ENCODE measurements at places on chromosomes 6 and 20.

DNA sequence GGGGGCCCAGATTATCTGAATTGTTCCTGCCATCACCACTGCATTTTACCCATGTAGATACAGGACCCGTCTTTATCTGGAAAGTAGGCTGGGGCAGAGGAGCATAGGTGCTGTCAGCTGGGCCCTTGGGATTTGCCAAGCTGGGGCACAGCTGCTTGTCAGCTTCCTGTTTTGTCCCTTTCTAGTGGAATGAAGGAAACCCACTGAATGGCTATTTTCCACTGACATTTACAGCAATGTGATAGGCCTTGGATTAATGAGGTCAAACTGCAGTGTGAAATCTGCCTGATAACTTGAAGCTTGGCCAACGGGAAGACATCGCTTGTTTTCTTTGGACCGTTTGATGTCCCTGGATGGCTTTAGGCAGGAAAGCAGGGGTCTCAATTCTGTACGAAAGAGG, 6.7 kb downstream of the PPP1R16B start:
- no peak for DNase-seq

DNA sequence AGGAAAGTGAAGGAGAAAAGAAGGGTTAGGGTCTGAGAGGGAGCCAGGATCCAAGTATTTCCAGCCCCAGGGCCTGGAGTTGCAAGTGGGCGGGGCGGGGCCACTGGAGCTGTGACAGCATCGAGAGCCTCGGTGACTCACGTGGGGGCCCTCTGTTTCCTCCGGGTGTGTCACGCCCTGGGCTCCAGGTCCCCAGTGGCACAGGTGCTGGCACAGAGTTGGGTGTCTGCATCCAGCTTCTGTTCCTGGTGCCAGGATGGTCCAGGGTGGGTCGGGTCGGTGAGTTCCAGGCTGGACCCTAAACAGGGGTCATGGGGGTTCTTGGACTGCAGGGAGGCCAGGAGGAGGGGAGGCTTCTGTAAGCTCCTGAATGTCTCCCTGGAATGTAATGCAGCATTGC, 16.7 kb downstream of the RAET1L start:
- no peak for DNase-seq

DNA sequence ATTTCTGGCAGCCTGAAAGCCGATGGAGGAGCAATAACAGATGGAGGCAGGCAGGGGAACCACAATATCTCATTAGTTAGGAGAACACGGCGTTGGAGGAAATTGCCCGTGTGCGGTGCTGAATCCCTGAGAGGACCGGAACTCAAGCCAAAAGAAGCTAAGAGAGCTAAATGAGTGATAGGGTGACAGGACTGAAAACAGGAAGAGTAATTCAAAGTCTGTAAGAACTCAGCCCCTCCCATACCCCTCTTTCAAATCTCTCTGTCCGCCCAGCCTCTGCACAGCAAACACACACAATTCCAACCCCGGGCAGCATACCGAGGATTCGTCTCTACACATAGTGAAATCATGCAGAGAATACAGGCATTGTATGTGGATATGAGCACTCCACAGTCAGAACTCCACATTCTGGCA, 2.6 kb upstream of the IPCEF1 start:
- DNase-seq: no peak

DNA sequence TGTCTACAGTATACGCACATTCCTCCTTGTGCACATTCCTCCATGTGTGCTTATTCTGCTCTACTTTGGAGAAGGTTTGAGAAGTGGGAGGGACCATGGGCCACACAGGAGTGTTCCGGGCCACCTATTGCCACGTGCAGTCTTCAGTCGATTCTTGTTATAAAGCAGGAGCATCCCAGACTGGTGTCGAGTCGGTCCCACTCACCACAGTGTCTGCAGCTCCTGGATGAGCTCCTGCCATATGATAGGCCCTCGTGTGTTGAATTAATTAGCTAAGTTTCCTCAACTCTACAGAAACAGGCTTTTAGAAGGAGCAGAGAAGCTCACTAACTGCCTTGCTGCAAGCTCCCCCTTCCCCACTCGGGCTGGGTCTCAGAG, 22.6 kb downstream of the ENTPD6 start:
- no peak for DNase-seq

DNA sequence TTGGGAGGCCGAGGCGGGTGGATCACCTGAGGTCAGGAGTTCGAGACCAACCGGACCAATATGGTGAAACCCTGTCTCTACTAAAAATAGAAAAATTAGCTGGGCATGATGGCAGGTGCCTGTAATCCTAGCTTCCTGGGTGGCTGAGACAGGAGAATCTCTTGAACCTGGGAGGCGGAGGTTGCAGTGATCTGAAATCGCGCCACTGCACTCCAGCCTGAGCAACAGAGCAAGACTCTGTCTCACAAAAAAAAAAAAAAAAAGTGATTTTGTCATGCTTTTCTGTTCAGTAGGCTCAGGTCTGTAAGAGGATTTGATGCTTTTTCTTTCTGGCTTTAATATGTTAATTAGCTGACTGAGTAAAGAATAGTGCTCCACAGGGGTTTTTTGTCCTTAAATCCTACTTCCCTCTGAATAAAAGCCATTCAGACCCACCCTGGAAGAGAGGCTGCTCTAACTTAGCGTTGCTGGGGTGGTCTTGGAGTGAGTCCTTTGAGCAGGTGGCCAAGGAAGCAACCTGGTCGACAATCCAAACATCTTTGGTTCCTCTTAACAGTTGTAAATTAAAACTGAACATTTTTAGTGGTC, 19.0 kb downstream of the MCM8 start:
- no peak for DNase-seq

- DNase-seq: no peak
Observed at GRCh38 chr6:44627091-44627882, 239.8 kb downstream of the CDC5L start.
